Osteocyte (in vitro differentiated cells): ENCODE measurements at places on chromosomes 2 and 18. TPM values are rescaled to one million over a fixed set of nuclear protein-coding genes. Genes with fewer than 3 reads are reported as not detected.
A peak's percentile ranks its signal among the peaks of the same experiment; 100 is the strongest.

DNA sequence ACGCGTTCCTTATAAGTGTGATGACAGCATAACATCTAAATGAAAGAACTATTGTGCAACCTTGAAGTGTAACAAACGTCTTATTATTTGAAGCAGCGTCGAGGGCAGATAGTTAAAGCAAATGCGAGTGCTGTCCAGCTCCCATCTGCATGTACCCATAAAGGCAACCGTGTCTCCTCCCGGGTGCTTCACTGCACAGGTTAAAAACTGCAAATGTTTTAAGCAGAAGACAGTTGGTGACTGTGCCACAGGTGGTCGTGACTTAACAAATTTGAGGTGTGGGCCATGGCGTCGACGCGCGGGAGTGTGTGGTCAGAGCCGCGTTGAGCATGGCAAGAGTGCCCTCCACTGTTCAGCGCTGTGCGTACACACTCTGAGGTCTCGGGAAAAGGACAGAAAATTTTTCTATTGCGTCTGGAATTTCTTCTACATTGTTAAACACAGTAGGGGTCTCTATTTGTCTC is 6.4 kb downstream of the SALL3 start:
- DNase-seq = no peak

DNA sequence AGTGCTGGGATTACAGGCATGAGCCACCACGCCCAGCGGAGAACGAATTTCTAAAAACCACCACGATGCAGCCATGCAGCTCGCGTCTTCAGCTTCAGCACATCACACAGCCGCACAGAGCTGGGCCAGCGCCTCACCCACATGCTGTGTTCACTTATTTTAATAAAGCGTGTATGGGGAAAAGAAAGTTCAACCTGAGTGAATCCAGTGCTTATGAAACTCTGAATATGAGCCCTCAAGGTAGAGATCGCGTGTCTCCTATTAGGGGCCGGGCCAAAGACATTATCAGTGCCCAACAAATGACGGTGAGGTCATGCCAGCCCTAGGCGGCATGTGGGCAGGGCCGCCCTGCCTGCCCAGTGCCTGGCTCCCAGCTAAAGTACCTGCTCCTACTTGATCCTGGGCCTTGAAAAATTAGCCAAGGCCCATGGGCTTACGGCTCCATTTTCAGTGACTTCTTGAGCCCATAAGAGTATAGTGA is 44.3 kb downstream of the SPRED2 start:
- peak; percentile 81 for DNase-seq

DNA sequence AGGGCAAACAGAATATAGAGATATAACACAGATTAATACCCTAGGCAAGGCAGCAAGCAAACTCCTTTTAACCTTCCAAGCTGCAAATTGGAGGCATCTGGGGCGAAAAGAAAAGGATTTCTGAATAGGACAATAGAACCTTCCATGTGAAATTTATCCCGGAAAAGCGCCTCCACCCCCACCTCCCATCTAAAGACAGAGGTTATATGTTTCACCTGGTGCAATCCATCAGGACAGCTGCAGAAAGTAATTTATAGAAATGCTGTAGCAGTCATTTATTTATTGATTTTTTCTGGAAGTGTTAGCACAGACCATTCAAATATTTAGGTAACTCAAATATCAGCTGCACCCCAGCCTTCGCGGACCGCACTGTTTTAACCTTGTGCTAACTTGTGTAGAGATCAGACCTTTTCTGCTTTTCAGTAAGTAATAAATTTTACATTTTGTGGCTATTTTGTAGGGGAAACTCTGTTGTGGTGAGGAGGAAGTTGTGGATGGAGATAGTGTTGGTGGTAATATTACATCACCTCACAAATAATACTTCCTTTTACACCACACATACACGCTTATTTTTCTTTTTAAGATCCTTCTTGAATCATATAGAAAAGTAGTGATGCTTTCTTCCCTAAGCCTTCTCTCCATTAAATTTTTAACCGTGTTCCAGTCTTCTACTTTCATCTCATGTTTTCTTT is 919.3 kb upstream of the CDH2 start:
- no peak for DNase-seq

DNA sequence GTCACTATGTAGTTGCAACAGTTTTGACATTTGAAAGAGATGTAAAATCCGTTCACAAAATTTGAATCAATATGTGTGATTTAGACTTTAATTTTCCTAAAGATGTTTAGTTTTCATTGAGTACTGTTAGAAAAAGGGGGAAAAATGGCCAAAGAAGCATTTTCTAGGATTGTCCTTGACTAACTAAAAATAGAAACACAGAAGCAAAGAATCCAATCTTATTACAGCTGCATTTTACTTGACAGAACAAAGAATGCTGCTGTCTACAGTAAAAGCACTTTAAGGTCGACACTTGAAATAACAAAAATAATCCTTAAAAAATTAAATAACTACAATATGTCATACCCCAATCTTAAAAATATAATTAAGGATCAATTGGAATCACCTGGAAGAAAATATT is 48.9 kb downstream of the FRZB start:
- no peak for DNase-seq

DNA sequence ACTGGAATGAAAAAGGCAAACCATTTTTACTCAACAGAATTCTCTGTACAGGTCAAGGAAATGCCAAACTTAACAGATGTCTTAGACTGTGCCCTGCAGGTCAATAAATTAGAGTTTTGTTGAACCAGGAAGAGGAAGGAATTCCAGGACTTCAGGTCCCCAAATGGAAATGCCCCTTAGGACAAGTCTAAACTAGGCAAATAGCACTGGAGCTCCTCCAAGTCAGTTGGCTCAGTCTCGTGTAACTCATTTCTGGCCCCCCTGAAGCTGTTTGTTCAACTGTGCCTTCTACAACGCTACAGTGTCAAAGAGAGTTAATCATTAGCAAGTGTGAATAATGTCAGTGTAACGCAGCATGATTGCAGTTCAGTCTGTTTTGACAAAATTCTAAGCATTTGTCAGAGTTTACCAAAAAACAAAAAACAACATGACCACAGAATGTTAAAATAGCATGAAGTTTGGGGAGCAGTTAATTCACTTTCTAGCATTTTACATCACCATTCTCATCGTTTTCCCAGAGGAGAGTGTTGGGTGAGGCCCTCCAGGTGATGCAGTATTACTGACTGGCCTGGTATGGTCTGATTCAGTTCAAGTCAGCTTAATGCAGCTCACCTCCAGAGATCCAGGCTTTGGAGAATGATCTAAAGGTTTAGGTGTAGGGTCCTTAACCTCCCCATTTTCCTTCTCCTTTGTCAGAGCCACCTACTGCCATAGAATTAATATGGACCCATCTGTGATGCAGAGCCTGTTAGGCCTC is 108.1 kb downstream of the AQP4 start:
- no peak for DNase-seq

GRCh38 chr2:200443376-200443775 is 66.5 kb downstream of the KCTD18 start:
- no peak for DNase-seq

DNA sequence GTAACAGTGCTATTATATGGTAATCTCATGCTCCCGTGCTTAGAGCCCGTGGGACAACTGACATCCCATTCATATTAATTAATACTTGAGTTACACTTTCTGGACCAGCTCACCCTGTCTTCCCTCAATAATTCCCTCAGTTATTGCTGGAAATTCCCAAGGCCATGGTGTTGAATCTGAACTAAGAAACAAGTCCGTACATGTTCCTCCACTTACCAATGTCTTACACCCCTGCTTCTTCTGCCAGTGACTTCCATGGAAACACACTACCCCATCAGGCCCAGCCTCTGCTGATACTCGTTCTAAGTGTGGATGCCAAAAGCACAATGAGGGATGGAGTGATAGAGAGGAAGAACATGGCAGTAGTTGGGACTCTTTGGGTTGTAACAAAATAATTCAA is 193.7 kb downstream of the RND3 start:
- no peak for DNase-seq

DNA sequence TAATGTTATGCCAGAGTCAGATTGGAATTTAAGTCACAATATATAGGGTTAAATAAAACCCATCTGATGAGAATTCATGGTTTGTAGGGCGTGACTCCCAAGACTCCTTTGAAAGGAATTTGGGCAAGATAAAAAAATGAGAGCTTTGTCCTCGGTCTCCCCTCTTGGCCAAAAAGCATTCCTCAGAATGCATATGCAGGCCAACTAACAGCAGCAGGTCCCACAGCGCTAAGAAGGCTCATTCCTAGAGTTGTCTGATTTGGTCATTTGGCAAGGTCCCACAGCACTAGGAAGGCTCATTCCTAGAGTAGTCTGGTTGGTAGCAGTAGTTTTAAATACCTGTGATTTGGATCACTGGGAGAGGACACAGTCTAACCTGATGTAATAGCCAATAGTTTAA is 106.3 kb upstream of the B3GNT2 start:
- no peak for DNase-seq

DNA sequence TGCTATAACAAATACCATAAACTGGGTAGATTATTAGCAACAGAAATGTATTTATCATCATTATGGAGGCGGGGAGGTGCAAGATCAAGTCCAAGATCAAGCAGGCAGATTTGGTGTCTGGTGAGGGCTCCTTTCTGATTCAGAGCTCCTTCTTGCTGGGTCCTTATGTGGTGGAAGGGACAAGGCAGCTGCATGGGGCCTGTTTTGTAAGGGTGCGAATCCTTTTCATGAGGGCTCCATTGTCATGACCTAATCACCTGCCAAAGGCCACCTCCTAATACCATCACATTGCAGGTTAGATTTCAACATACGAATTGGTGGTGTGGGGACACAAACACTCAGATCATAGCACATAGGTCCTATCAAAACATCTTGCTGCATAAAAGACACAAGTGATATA is 84.4 kb upstream of the CCDC150 start:
- DNase-seq = no peak

Gene DTNA
- total RNA-seq = 6.2 and 7.1 TPM in 2 replicates

Gene WDR43
- total RNA-seq = 39.8 and 42.4 TPM in 2 replicates

Gene ECEL1
- total RNA-seq = 0.13 and 0.60 TPM in 2 replicates

Gene CCDC178
- not detected in 2 replicates for total RNA-seq

Gene CFAP210
- 0.94 TPM in 1 of 2 replicates, not detected in the other for total RNA-seq

Gene TFCP2L1
- not detected in 2 replicates for total RNA-seq

Gene PIKFYVE
- 37.1 and 38.8 TPM in 2 replicates for total RNA-seq

Gene C2orf72
- not detected in 2 replicates for total RNA-seq
